Brain (organoid and tissue), 16 donors: ENCODE measurements at places on chromosomes 3 and 15. TPM values are rescaled to one million over a fixed set of nuclear protein-coding genes. Genes with fewer than 3 reads are reported as not detected.
A peak's percentile ranks its signal among the peaks of the same experiment; 100 is the strongest.

DNA sequence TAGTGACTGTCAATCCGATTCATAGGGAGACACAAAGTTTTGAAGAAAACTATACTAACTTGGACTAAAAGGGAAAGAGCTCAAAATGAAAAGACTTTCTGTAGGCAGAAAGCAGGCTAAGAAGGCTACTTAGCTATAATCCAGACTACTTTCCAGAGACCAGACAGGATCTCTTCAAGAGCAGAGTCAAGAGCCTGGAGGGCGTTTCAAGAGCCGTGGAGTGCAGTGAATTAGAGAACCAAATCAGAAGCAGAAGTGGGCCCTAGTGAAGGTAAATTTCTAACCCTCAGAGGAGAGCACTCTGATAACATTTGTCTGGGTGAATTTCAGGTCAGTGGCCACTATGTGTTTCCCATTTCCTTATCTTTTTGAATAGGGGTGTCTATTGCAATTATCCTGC is 76.4 kb downstream of the CGGBP1 start:
- DNase-seq: no peak

DNA sequence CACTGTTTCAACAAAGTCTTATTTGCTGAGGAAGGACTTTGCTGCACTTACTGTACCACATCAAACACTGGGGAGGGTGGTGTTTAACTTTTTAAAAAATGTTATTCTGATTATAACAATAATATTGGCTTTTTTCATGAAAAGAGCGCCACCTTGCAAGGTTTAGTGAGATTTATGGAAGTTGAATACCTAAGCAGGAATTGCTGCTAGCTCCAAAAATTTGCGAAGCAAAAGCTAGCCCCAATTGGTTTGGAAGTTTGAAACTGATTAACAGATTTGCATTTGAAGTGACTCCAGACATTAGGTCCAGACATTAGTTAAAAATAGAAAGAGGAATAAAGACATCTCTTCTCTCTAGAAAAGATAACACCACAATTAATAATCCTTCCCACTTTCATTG is 6.7 kb downstream of the ZIC1 start:
- DNase-seq: peak; percentile 59

DNA sequence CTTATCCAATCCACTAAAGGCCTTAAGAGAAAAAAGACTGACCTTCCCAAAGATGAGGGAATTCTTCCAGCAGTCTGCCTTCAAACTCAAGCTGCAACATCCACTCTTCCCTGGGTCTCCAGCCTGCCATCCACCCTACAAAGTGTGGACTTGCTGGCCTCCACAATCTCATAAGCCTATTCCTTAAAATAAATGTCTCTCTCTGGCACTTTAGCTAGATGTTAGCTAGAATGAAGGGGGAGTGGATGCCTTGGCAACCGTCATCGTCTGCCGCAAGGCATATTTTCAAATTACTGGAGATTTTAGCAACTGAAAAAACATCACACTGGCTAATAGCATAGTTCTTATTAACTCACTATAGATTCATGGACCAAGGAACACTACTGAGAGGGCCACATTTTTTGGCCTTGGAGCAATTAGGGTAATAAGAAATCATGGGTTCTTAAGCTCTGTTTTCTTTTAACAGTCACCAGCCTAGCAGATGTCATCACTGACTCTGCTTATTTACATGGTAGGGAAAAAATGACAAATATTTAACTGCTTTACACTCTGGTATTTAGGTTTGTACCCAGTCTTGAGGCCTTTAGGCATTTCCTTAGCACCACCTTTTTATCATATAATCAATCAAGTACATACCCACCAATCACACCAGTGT is 245.3 kb downstream of the MYRIP start:
- peak; percentile 46 for DNase-seq

GRCh38 chr3:110243081-110243480 is 828.5 kb upstream of the NECTIN3 start:
- DNase-seq: no peak

DNA sequence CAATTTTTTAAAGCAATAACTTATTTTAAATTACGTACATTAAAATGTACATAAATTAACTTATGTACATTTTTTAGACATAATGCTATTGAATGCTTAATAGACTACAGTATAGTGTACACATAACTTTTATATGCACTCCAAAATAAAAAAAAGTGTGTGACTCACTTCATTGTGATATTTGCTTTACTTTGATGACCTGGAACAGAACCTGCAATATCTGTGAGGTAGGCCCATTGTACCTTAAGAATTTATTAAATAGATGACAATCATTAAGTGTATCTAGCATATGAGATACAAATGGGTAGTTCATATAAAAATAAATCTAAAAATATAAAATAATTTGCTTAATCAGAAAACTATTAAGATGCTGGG is 276.7 kb downstream of the NFKBIZ start:
- DNase-seq: no peak

GRCh38 chr15:66957431-66957720 is 108.0 kb upstream of the SMAD3 start:
- no peak for DNase-seq

- no peak for DNase-seq
These were observed 90.6 kb downstream of the IQSEC1 start for GRCh38 chr3:12982619-12983101.

DNA sequence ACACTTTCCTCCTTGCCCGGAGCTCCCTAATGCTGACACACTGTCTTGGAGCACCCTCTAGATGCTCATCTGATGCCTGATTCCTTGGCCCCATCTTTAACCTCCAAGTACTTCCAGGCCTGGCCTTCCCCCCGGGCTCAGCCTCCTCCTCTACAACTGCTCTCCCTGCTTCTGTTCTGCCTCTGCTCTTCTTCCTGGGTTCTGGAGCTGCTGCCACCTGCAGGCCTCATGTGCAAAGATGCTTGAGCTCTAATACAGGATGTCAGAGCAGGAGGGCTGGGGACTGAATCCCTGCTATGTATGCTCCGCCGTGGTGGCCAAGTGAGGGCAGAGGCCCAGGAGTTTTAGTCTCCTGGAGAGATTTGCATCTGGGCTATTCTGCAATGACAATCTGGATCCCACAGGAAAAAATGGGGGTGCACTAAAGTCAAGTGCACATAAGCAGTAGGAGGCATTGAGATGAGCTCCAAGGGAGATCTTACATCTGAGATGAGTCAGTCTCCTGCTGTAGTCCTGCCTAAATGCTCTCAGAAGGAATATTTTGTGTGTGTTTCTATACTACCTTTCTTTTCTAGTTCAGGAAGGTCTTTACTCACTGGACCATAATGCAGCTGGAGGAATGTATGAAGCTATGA is 296.3 kb downstream of the UACA start:
- peak; percentile 86 for DNase-seq

GRCh38 chr3:24530471-24530870 is 35.8 kb upstream of the THRB start:
- DNase-seq: no peak

DNA sequence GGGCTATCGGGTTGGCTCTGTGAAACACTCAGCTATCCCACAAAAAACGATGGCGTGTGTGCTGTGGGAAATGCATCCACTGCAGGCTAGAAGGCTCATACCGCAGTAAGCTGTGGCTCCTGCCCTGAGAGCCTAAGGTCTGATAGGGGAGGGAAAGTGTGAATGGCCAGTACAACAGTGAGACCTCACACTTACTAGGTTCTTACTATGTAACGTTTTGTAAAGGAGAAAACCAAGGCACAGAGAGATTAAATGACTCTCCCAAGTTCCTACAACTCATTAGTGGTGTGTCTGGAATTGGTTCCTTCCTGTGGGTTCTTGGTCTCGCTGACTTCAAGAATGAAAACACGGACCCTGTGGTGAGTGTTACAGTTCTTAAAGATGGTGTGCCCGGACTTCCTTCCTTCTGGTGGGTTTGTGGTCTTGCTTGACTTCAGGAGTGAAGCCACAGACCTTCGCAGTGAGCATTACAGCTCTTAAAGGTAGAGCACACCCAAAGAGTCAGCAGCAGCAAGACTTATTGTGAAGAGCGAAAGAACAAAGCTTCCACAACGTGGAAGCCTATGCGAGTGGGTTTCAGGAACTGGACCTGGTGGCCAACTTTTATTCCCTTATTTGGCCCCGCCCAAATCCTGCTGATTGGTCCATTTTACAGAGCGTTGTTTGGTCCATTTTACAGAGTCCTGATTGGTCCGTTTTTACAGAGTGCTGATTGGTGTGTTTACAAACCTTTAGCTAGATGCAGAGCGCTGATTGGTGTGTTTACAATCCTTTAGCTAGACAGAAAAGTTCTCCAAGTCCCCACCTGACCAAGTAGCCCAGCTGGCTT is 161.7 kb downstream of the POLR2M start:
- no peak for DNase-seq

- DNase-seq: no peak
These were observed 54.8 kb downstream of the MAGEF1 start for GRCh38 chr3:184656829-184657681.

DNA sequence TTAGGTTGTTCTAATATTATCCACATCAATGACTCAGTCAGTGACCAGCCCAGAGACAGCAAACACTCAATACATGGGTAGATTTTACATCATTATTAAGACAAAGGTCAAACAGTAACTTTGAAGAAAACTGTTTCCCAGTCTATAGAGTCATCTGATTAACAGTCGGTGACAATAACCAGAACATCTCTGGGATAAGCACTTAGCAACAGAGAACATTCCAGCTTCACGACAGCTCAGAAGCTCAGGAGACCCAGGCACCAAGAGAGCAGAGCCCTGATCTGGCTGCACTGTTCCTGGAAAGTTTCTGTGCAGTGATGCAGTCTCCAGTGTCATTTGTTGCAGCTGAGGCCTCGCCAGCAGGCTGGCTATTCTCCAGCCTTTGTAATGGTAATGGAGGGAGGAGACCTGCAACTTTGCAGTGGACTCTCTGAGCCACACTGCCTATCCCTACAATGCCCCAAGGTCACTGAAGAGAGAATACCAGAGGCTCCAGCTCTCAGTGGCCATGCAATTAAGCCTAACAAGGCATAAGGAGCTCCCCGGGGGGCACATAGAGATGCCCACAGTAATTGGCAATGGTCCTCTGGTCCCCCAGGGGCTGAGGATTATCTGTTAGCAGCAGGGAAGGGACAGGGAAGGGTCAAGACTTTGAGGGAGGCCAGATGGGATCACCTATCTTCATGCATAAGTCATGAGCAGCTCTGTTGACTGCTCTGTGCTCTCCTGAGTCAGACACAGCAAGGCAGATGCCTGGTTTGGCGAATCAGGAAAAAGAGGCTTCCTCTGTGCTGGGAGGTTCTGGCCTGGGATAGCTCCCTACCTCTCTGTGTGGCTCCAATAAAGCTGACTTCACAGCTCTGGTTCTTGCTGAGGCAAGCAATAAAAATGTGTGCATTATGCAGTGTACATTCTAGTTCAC is 163.6 kb downstream of the CTNNB1 start:
- peak; percentile 93 for DNase-seq

GRCh38 chr3:46383951-46384330 is 13.2 kb downstream of the CCR5 start:
- DNase-seq: no peak

DNA sequence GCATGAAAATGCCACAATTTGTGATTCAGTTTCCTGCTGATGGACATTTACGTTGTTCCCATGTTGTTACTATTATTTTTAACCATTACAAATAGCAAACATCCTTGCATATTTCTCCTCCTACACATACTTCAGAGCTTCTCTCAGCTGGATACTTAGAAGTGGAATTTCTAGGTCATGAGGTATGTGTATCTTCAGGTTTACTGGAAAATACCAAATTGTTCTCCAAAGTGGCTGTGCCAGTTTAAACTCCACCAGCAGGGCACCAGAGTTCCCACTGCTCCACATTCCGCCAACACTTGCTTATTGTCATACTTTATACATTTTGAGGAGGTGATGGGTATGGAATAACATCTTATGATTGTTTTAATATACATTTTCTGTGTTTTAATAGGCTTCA is 45.7 kb downstream of the PRR23E start:
- no peak for DNase-seq

DNA sequence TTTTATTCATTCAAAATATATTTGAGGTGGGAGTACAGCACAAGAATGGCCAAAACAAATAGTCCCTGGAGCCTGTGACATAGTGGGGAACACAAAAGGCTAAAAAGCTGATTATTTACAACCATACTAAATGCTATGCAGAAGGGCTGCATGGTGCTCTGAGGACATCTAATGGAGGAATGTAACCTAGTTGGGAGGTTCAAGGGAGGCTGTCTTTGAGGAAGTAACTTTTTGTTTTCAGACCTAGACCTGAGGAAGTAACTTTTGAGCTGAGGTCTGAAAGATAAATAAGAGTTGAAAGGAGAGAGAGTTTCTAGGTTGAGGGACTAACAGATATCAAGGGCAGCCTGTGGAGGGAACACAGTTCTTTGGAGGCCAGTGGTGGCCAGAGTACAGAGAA is 34.8 kb upstream of the RASA2 start:
- DNase-seq: no peak

DNA sequence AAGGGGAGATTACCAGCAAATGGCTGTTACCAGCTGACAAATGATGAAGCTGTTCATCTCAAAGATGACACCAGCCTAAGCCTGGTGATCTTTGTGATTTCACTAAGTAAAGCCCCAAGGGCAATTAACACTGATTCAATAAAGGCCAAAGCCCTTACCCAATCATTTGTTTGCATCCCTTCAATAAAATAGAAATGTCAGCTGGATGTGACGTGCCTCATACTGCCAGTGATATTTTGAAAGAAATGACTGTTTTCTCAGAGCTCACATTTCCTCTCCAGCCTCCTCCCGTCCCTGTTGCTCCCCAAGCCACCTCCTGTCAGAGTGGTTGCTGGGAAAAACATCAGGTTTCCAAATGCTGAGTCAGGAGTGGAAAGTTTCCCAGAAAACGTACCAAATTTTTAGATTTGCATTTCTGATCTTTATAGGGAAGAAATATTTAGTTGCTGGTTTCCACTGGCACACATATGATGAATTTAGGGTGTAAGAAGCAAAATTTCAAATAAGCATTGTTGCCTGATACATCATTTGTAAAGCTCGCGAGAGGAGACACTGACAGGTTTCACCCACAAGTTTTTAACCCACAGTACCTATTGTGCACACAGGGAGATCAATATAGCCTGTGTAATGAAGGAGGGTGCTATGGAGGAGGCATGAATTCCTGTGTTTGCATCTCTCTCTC is 21.0 kb downstream of the C2CD4A start:
- DNase-seq: no peak

GRCh38 chr3:23439080-23439479 is 236.0 kb downstream of the UBE2E2 start:
- DNase-seq: no peak

TMEM115 gene
- 28.5 TPM for polyA plus RNA-seq

ATP10A gene
- polyA plus RNA-seq: 2.7 TPM

INSYN1 gene
- polyA plus RNA-seq: 25.6 TPM

ENTPD3 gene
- polyA plus RNA-seq: 2.6 TPM

PRTG gene
- polyA plus RNA-seq: 0.14 TPM

OCA2 gene
- 0.19 TPM for polyA plus RNA-seq

PIGZ gene
- polyA plus RNA-seq: 6.5 TPM

HDC gene
- polyA plus RNA-seq: not detected

P3H2 gene
- 1.0 TPM for polyA plus RNA-seq

RABL3 gene
- polyA plus RNA-seq: 7.0 TPM

SAMD7 gene
- not detected for polyA plus RNA-seq
